NCI-H187 treated with DMSO at 0.1 percent for 48 hours (cell line): ENCODE measurements at places on chromosomes 7 and 10.
A peak's percentile ranks its signal among the peaks of the same experiment; 100 is the strongest.

DNA sequence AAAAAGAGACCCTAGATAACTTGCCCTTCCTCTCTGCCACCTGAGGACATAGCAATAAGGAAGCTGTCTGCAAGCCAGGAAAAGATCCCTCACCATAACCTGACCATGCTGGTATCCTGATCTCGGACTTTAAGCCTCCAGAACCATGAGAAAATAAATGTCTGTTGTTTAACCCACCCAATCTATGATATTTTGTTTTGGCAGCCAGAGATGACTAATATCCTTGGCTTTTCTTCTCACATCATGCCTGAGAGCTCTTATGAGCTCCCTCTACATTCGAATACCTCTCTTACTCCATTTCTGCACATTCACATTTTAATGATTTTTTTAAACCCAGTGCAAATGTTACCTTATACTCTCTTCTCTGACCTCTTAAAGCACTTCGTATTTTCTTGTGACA lies 214.0 kb upstream of the CHRM2 start:
- DNase-seq = no peak

DNA sequence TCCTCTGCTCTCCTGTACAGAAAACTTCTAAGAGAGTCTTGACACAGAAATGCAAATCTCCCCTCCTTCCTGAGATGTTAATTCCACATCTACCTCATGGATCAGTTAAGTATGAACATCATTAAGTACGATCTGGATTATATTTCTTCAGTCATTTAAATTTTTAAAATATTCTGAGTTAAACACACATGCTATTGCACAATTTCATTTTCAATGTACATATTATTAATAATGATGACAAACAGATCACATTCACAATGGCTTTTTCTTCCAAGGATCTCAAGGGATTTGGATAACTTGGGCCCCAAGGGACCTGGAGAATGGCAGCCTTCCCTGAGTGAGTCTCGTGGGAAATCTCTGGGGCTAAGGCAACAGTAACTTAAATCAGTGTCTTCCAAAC lies 16.2 kb downstream of the BEND7 start:
- no peak for DNase-seq

GRCh38 chr7:85184599-85185423 lies 2.0 kb downstream of the SEMA3D start:
- DNase-seq = no peak

DNA sequence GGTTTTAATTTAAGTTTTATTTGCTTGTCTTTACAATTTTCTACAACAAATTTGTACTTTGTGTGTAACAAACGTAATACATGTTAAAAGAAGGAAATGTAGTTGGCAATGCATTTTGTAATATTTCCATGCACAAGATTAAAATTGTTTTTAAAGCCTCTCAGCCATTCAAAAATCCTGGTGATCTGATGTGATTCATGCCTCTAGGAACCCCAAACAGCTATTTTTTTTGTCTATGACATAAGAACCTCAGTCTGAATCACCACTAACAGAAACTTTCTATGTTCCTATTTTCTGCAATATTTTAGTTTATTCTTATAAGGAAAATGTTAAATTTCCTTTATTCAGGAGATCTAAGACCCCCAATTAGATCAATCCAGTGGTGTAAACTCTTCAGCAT lies 183.1 kb upstream of the YAE1 start:
- DNase-seq = no peak

DNA sequence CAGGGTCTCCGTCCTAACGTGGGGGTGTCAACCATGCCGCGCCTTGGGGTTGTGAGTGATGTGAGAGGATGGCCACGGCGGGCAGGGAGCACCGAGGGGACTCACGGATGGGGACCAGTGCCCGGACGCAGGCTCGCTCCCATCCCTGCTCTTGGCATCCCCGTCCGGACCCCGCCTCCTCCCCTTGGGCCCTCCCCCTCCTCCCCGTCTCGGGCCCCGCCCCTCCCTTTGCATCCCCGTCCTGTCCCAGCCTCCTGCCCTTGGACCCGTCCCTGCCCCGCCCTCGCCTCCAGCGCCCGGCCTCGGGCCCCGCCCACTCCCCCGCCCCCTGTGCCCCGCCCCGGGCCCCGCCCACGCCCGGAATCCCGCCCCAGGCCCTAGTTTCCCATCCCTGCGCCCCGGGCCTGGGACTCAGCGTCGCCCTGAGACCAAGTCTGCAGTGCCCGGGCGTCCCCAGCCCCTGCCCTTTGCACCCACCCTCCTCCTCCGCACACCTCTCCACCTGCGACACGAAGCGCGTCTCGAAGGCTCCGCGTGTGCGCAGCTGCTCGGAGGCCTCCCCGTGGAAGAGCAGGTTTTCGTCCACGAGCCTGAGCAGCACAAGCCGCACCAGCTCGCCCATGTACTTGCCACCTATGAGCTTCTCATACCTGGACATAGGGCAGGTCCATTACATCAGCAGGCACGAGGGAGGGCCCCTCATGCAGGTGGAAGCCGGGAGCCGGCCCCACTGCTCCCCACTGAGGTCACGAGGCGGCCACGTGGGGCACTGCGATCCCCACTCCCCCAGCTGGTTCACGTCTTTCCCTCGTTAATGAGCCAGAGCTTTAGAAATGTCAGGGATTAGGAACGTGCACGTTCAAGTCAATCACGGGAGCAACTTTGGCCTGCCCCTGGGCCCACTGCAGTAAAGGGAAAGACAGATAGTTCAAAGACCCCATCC lies 5.1 kb upstream of the MYL7 start:
- no peak for DNase-seq

GRCh38 chr7:52355053-52355452 lies 680.4 kb upstream of the POM121L12 start:
- DNase-seq = no peak

DNA sequence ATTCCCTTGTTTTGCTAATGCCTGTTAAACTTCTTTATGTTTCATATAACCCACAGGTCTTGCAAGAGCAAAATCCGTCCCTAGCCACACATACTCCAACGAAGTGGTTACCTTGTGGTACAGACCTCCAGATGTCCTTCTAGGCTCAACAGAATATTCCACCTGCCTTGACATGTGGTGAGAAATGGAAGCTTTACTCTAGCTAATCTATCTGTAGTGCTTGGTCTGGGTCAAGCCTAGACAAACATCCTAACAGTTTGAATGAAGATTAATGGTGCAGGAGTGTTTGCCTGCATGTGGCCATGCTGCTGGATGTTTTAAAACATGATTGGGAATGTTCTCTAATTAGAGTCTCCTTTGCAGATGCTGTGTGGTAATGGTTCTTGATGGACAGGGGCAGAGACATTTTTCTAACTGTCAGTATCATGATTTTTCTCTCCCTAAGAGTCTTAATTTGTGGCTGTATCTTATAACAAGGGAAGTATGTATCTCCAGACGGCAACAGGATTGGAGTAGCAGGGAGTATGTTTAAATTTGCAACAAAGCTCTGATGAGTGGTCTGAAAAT lies 308.5 kb upstream of the FZD1 start:
- peak; percentile 93 for DNase-seq

GRCh38 chr10:22278441-22278782 lies 37.8 kb upstream of the COMMD3 start:
- no peak for DNase-seq

DNA sequence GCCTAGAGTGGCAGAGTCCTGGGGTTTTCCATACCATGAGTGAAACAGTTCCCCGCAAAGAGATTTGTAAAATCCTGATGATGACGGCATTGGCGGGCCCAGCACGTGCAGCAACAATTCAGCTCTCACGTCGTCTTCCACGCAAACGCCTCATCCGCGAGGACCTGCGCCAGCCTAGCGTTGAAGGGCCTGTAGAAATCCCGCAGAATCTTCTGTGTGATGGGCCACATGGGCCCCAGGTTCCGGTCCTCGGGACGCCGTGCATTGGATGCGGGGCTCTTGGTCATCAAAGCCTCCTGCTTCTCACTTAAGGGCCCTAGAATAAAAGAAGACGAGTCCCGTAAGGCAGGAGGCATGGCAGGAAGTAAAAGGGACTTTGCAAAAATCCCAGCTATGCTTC lies 83.4 kb downstream of the CHST15 start:
- DNase-seq = no peak

GRCh38 chr10:96960872-96961271 lies 128.8 kb downstream of the LCOR start:
- DNase-seq = no peak

DNA sequence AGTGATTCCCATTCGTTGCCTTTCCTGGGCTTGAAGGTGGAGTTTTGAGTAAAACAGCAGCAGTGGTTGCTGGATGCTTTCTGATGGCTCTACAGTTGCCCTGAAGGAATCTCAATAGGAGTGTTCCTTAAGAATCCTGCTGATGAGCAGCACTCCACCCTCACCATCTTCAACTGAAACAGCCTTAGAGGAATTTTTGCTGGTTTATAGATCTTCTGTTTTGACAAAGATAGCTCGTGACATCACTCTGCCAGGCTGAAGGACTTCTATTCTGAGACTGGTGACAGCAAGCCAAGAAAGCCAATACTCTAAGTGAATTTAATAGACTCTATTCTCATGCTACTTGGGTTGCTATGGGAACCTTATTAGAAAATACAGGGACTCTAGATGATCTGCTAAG lies 1014.7 kb downstream of the NRG3 start:
- no peak for DNase-seq

- DNase-seq = no peak
These were observed 125.7 kb downstream of the IMMP2L start for GRCh38 chr7:111436608-111437007.

- no peak for DNase-seq
These were observed 130.7 kb downstream of the REEP3 start for GRCh38 chr10:63651864-63652263.

- no peak for DNase-seq
These were observed 49.7 kb downstream of the CPEB3 start for GRCh38 chr10:92241158-92241500.
